ENCODE measurements at places on chromosomes 12 and 14.
A peak's percentile ranks its signal among the peaks of the same experiment; 100 is the strongest.

GRCh38 chr12:104154806-104155205 is 16.8 kb upstream of the NFYB start:
- peak; percentile 77 for DNase-seq

- DNase-seq, result no peak
Observed at GRCh38 chr14:68820119-68820518, 27.3 kb upstream of the ZFP36L1 start.

GRCh38 chr12:61797266-61797665 is 462.9 kb upstream of the USP15 start:
- no peak for DNase-seq

DNA sequence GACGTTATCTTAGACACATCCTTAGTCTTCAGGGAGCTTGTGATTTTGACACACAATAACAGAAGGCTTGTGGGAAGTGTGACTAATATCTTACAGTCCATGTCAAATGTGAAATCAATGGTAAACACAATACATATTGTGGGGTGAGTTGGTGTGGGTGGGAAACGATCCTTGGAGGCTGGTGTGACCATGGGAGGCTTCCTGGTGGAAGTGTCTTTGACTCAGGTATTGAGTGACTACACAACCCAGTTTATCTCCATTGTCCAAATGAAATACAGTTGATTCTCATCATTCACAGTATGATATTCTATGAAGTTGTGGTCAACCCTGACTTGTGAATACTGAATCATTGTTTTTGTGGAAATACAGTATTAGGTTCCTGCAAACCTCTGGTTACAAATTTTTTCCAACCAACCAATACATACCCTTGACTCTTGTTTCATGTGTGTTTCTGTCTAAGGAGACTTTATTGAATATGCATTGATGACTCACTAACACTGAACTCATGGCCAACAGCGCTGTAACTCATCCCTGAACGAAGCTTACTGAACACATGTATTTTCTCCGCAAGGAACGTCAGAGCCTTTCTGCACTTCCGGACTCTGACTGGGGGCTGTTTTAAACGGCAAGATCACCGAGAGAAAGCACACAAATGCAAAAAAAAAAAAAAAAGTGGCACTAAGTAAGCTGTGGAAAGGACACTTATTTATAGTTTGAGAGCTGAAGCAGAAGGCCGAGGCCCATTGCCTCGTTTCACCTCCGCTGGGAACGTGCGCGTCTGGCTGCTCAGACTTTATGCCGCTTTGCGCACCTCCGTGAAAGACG is 59.0 kb downstream of the CLMN start:
- no peak for DNase-seq

DNA sequence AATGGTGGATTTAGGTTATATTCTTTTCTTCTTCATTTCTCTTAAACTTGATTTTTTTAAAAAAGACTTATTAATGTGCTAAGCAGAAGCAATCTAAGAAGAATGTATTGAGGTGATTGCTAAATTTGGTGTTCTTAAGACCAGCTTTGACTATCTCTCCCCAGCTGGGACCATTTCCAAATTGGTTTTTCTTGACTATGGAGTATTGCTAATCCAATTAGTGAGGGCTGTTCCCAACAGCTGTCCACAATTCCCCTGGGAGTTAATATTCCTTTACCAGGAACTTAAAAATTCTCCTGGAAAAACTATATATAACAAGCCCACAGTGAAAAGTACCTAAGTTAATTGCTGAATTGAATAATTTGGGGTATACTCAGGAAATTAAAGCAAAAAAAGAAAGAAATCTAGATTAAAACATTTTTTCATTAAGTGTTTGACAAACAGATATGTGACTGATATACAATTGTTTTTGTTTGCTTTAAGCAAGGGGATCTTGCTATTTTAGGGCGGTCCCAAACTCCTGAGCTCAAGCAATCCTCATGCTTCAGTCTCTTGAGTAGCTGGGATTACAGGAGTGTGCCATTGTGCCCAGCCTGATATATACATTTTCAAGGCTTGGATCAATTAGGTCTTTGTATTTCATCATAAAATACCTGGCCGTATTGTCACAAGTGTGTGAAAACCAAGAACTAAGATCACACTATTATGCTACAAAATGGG is 105.0 kb downstream of the FAR2 start:
- DNase-seq, result no peak

- no peak for DNase-seq
Observed at GRCh38 chr12:111209811-111210210, 159.1 kb downstream of the PHETA1 start.

- no peak for DNase-seq
Observed at GRCh38 chr12:28870839-28871440, 278.1 kb upstream of the FAR2 start.

DNA sequence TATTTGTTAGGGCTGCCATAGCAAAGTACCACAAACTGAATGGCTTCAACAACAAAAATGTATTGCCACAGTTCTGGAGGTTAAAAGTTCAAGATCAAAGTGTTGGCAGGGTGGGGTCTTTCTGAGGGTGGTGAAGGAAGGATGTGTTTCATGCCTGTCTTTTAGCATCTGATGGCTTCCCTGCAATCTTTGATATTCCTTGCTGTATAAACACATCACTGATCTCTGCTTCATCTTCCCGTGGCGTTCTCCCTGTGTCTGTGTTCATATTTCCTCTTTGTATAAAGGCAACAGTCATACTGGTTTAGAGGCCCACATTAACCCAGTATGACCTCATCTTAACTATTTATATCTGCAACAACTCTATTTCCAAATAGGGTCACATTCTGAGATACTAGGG is 167.5 kb downstream of the BTG1 start:
- DNase-seq, result no peak

DNA sequence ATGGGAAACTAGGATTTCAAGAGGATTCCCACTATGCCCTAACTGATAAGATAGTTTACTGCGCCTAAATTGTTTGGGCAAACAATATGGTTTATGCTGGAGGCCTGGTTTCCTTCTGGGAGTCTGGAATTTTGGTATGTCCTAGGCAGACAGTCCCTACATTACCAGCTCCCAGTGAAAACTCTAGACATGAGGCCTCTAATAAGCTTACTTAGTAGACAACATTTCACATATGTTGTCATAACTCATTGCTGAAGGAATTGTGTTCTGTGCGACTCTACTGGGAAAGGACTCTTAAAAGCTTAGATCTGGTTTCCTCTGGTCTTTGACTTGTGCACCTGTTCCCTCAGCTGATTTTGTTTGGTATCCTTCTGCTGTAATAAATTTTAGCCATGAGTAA is 18.0 kb upstream of the PRPF39 start:
- no peak for DNase-seq

DNA sequence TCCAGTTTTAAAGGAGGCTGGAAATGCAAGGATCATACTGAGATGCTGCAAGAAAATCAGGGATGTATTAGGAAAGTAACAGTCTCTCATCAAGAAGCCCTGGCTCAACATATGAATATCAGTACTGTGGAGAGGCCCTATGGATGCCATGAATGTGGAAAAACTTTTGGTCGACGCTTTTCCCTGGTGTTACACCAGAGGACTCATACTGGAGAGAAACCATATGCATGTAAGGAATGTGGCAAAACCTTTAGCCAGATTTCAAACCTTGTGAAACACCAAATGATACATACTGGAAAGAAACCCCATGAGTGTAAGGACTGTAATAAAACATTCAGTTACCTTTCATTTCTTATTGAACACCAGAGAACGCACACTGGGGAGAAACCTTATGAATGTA is 24.5 kb downstream of the ZNF891 start:
- no peak for DNase-seq

- no peak for DNase-seq
Observed at GRCh38 chr12:53214687-53215455, 7.8 kb upstream of the ITGB7 start.

DNA sequence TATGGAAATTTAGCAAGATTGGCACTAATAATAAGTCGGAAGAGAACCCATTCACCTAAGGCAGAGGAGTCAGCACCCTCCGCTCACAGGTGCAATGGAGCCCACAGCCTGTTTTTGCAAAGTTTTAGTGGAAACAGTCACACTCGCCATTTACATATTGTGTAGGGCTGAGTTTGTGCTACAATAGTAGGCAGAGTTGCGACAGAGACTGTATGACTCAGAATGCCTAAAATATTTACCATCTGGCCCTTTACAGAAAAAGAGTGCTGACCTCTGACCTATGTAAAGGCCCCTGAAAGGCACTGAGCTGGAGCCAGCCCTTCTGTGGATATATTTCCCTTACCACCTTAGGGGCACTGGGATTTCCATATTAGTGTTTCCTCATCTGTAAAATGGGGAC is 79.0 kb downstream of the PRIMA1 start:
- DNase-seq, result no peak

DNA sequence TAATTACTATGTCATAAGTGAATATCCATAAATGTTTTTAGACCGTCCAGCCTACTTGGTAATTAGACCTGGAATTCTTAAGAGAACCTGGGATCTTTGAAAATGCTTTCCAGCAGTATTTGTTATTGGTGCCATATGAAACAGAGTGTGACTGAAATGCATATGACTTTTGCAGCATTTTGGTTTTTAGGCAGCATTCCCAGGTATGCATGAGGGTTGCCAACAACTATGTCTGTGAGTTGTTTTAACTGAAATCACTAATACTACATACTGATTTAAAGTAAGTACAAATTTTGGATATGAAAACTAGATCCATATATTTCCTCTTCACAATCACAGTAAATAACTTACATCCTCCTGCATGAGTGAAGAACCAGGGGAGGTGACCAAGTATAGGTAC is 437.7 kb upstream of the FAR2 start:
- DNase-seq, result no peak

GRCh38 chr14:55838529-55839052 is 258.6 kb downstream of the KTN1 start:
- no peak for DNase-seq

- no peak for DNase-seq
Observed at GRCh38 chr12:70645494-70646317, 8.5 kb upstream of the PTPRB start.

- no peak for DNase-seq
Observed at GRCh38 chr14:96407935-96408570, 16.1 kb downstream of the AK7 start.

GRCh38 chr14:104288272-104288671 is 149.9 kb downstream of the KIF26A start:
- no peak for DNase-seq

DNA sequence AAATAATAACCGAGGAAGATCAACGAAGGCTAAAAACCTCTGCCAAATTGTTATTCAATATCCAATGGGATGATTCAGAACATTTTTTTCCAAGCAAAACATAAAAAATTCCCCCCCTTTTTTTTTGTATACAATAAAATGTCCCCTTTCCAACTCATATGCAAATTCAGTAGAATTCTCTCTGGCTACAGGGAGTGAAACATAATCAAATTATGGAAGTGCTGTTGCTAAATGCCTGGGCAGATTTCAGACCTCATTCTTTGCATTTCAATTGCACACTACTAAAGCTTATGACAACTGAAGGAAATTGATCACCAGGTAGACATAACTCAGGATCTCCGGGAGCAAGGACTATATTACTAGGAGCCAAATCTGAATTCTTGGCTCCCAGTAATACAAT is 51.0 kb downstream of the LMNTD1 start:
- DNase-seq, result no peak

- DNase-seq, result no peak
Observed at GRCh38 chr14:64948612-64949210, 6.2 kb upstream of the GPX2 start.

- no peak for DNase-seq
Observed at GRCh38 chr12:68766646-68767045, 20.7 kb downstream of the SLC35E3 start.

GRCh38 chr14:41187868-41188267 is 418.8 kb upstream of the LRFN5 start:
- DNase-seq, result no peak

- DNase-seq, result no peak
Observed at GRCh38 chr14:91847693-91848092, 19.6 kb downstream of the TC2N start.

DNA sequence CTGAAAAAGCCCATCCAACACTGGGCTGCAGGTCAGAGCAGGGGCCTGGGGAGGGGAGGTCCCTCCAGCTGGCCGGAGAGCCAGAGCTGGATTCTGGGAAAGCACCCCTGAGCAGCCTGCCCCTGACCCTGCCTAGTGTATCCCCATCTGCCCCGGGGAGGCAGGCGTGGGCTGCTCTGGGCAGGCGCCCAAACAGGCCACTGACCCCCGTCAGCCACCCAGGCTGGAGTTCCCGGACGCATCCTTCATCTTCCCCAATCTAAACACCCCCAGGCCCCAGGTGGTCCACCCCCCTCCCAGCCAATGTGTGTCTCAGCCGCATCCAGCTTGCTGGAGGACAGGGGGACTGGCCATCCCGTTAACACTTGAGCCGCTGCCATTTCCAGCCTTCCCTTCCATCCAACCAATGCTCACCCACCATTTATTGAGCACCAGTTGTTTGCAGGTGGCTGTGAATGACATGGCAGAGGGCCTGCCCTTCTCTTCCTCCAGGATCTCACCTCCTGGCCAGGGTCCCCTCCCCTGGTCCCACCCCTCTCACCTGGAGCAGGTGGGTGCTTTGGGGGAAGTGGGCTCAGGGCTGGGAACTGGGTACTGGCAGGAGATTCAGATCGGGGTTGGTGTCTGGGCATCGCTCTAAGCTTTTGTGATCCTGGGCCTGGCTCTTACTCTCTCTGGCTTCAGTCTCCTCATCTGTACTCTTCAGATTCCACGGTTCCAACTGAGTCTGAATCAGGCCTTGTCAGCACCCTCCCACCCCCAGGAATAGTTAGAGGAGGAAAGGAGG is 743 bp upstream of the DTX1 start:
- DNase-seq, result no peak

DNA sequence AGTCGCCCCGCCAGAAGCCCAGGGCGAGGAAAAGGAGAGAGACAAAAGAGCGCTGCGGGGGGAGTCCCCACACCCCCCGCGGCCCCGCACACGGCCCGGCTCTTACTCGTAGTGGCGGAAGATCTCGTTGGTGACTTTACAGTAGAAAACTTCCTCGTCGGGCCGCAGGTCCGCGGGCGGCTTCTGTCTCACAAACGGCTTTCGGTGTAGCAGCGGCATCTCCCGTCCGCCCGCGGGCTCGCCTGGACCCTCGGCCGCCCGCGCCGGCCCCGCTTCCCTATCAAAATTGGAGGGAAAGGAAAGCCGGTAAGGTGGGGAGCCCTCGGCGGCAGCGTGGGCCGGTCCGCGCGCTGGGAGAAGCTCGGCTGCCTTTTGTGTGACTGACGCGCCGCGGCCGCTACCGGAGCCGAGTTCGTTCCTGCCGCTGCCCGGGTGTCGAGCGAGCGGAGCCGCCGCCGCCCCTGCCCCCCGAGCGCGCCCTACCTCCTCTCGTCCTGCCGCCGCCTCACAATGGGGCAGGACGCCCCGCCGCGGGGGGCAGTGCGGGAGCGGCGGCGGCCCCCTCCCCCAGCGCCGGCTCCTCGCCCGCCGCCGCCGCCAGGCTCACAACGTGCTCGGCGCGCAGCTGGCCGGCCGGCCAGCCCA is 652 bp downstream of the BAZ1A start:
- peak; percentile 64 for DNase-seq

DNA sequence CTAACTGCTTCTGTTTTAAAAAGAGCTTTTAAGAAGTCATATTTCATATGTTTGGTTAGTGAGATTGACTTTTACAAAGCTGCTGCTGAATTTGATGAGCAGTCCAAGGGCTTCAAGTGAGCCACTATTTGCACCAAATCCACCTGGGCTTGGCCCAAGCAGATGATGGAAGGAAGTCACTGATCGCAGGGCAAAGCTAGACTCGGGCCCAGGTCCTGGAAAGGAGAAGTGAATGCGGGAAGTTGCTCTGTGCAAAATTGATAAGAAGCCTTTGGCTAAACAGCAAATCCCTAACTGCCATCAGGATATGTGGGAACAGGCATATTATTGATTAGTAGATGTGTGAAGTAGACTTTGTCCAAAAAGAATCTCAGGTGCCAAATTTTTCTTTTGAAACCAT is 30.5 kb downstream of the PLXNC1 start:
- DNase-seq, result no peak
